ENCODE measurements at places on chromosomes 3 and 15. TPM values are rescaled to one million over a fixed set of nuclear protein-coding genes. Genes with fewer than 3 reads are reported as not detected.

The PSMD6 gene
- 66.0 TPM for total RNA-seq

The CCDC33 gene
- total RNA-seq: 0.41 TPM

The ZNF148 gene
- 36.2 TPM for total RNA-seq

The IL5RA gene
- total RNA-seq: 0.31 TPM

The CCR8 gene
- total RNA-seq: 1.1 TPM

The ESYT3 gene
- total RNA-seq: 5.8 TPM

The GPR171 gene
- total RNA-seq: not detected

GRCh38 chr3:60096403-60096802 lies 1046.6 kb upstream of the CFAP20DC start:
- DNase-seq: peak; percentile 7

- DNase-seq: no peak
Observed at GRCh38 chr15:99421172-99421656, 144.6 kb upstream of the MEF2A start.

GRCh38 chr3:10021856-10022775 lies 4.1 kb upstream of the FANCD2 start:
- no peak for DNase-seq

DNA sequence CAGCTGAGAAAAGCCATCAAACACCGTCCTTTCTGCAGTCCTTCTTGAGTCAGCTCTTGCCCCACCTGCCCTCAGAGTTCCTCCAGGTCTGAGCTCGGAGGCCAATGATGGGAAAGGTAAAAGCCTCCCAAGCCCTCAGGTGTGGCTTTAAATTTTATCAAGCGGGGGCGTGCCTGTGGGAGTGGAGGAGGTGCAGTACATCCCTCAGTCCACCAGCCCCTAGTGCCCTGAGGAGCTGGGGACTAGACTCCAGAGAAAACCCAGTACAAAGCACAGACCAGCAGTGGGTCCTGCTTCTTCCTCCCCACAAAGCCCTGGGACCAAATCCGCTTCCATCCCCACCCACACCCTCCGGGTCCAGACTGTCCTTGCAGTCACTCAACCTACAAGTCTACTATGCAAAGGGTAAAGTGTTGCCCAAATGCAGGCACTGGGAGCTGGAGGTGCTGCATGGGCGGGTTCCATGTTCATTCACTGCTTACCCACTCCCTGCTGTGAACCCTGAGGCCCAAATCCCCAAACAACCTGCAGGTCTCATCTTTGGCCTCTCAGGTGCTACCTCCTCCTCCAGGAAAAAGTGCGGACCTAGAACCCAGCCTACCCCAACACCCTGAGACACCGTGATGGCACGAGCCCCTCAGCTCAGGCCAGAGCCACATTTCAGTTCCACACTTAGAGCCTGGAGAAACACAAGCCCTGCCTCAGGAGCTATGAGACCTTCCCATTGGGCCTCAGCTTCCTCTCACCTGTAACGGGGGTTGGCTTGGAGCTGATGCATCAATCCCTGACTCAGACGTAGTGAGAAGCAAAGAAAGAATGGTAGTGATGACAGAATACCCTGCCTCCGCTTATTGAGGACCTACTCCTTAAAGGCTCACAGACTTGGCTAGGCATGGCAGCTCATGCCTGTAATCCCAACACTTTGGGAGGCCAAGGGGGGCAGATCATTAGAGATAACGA lies 2.4 kb downstream of the PFKFB4 start:
- no peak for DNase-seq

DNA sequence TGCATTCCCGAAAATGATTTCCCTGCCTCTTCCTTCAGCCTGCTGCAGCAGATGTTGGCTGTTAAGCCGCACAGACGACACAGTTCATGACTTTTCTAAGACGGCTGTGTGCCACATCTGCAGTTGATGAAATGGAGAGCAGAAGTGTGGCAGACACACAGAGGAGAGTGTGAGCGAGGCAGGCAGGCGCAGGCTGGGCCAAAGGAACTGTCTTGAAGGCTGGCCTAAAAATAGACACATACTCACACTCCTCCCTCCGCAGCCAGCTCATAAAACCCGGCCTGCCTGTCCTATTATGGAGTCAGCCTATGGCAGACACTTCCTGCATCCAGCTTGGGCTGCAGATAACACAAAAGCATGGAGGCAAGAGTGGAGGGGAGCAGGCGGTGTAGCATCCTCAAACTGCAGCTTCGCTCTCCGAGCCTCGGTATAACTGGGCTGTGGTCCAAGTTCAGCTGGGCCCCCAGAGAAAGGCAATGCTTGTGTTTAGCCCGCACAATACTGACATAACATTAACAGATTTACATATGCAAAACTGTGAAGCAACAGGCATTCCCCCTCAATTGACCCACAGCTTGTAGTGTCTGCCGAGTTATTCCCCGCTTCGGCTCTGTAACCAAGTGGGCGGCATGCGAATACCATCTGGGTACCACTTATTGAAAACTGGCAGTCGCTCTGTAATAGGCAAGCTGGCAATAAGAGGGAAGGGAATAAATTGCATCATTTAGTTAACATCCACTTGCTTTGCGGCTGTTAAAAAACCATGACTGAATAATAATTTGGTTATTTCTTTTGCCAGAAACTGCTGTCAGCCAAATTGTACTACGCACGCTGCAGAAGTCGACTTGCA lies 40.8 kb downstream of the FOXP1 start:
- DNase-seq: peak; percentile 94

GRCh38 chr3:70392227-70392626 lies 79.8 kb upstream of the MDFIC2 start:
- no peak for DNase-seq

GRCh38 chr15:93070132-93070531 lies 18.9 kb downstream of the RGMA start:
- DNase-seq: peak; percentile 85

DNA sequence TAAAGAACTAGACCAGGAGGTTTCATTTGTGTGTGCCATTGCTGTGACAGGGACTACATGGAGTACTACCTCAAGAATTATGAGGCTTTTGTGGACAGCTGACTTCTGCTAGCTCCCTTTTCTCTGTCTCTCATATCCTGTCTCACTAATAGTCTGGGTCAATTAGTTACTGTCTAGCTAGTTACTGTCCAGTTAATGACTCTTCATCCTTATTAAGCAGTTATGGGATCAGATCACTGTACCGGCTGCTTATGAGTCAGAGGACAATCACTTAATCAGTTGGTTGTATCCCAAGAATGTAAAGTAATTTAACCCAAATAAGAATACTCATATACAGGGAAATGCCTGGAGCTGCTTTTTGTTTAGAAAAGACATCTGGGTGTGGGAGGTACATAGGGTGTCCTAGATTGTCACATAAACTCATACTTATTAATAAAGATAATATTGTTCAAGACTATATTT lies 158.0 kb downstream of the CDIN1 start:
- DNase-seq: no peak

- DNase-seq: no peak
Observed at GRCh38 chr15:58078591-58078990, 13.1 kb upstream of the ALDH1A2 start.

GRCh38 chr3:124760601-124761000 lies 30.3 kb downstream of the UMPS start:
- peak; percentile 70 for DNase-seq

DNA sequence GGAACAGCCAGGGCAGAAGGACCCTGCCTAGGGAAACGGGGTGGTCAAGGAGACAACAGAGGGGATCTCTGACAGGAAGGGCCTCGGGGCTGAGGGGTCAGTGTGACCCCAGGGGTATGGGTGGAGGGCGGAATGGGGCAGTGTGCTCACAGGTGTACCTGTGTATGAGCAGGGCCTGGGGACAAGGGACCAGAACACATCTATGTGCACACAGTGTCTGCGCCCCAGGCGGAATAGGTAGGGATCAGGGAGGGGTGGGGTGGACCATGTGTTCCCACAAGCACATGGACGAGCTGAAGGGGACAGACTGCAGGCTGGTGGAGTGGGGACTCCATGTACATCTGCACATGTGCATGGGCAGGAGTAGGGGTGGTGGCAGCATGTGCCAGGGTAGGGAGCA lies 5.0 kb upstream of the TLR9 start:
- no peak for DNase-seq

DNA sequence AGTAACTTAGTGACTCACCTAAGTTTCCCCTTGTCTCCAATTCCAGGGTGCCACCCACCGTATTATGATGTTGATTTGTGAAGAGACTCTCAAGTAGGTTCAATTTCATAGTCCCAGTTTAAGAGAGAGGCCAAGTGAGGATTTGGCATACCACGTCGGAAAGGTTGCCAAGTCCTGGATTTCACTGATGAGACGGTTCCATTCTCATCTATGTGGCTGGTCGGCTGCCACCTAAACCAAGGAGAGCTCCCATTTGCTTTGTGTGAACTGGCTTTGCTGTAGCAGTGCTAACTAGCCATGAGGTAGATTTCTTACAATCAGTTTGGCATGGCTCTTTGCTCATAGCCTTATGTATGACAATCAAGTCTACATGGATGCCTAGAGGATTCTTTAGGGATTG lies 653.6 kb downstream of the NLGN1 start:
- no peak for DNase-seq

Measured in tongue (tissue), 3 donors.